GM23248 (cell line): ENCODE measurements at places on chromosomes 4 and X.
A peak's percentile ranks its signal among the peaks of the same experiment; 100 is the strongest.

DNA sequence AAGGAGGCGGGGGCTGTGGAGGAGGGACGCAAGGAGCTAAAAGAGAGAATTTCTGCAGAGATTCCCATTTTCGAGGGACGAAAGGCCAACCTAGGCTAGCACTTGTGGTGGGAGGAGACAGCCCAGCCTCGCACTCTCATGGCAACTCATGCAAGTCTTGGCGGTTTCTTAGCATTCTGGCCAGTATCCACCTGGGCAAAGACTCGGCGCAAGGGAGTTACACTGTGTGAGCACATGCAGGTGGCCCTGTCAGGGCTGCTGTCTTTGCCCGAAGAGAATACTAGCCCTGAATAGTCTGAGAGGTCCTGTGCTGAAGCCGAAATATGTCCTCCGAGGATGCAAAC lies 15.5 kb downstream of the MCF2 start:
- no peaks in the 10 kb centered on the region for H3K36me3 ChIP-seq
- 0 out of 2 replicates have a peak, but pooled peaks cover 3% of the 10 kb centered on the region for H3K4me1 ChIP-seq
- H3K27ac ChIP-seq = no peak overlapping the region

GRCh38 chr4:21454831-21455230 lies 493.7 kb downstream of the KCNIP4 start:
- 0 out of 2 replicates have a peak, but pooled peaks cover 4% of the 10 kb centered on the region for H3K4me1 ChIP-seq
- peaks cover 10% of the 10 kb centered on the region; the same call in 1 of the 2 replicates for H3K27me3 ChIP-seq
- no peak overlapping the region for H3K4me3 ChIP-seq
- DNase-seq = no peak
- no peaks in the 10 kb centered on the region for H3K36me3 ChIP-seq

DNA sequence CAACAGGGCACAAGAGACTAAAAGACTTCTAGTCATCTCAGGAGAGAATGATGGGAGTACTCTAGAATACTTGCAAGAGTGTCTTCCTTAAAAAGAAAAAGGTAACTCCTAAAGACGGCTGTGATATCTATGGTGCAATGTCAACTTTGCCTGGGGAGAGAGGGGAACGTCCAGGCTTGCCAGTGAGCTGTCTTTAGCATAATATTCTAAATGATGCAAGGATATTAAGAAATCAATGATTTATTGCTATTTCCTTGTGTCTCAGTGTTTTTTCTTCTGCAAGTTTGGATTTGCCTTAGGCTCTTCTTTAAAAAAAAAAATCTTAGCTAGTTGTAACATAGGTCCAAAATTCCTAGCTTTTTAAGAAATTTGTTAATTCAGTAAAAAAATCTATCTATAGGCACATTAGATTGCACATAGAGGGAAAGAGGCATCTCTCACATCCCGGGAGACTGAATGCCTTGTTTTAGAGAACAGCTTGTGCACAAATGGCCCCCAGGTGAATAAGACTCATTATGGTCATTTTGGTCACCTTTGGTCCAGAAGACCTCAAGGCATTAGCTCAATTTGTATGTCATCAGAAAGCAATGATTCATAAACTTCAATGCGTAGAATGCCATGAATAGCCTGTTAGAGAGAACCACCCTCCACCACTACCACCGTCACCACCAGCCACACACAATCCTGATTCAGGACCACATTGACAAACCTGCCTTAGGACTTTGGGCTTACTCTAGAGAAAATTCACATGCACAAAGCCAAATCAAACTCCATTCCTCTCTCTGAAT lies 104.1 kb downstream of the PALLD start:
- H3K27ac ChIP-seq = no peak overlapping the region
- H3K27me3 ChIP-seq = no peaks in the 10 kb centered on the region
- H3K36me3 ChIP-seq = no peaks in the 10 kb centered on the region

DNA sequence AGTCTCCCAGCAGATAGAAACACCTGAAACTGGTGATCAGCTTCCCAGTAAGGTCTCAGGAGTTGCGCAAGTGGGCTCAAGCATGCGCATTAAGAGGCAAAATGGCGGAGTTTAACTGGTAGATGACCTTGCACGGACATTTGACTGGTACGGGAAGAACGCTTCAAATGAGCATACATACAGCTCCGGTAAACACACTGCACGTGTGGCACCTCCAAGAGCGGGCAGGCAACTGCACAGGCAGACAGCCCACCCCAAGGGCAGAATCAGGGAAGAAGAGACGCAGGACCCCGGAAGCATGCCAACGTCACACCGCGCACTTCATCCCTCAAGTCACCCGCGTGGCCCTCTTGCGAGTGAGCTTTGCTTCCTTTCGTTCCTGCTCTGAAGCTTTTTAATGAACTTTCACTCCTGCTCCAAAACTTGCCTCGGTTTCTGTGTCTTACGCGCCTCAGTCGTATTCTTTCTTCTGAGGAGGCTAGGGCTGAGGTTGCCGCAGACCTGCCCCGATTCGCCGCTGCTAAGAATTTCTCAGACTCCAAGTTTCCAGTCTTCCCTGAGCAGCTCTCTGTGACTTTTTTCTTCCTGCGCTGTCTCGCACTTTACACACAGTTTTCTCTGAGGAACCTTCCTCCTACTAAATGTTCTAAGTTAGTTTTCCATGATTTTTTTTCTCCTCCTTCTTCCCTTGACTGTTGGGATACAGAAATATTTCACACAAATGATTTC lies 180.7 kb upstream of the ZFP42 start:
- H3K27me3 ChIP-seq = no peaks in the 10 kb centered on the region
- no peak overlapping the region for H3K4me3 ChIP-seq
- no peaks in the 10 kb centered on the region for H3K36me3 ChIP-seq
- peak; percentile 2 for DNase-seq
- no peak overlapping the region for H3K27ac ChIP-seq

GRCh38 chrX:38375891-38376290 lies 23.5 kb downstream of the OTC start:
- DNase-seq = peak; percentile 16
- no peaks in the 10 kb centered on the region for H3K36me3 ChIP-seq
- no peaks in the 10 kb centered on the region for H3K27me3 ChIP-seq
- no peak overlapping the region for H3K4me3 ChIP-seq
- H3K4me1 ChIP-seq = no peaks in the 10 kb centered on the region

DNA sequence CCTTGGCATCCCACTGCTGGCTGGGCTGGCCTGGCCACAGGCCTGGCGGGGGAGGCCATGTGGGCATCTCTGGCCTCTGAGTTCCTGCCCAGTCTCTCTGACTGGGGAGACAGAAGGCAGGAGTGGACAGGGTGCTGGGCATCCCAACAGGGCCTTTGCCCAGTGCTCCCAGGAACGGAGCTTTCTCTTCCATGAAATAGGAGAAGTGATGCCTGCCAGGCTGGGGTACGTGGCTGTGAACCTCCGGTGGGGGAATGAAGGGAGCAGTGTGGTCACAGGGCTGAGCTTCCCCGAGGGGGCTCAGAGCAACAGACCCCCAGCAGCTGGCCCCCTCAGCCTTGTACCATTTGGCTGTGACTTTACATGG lies 40.4 kb upstream of the HMX1 start:
- H3K4me3 ChIP-seq = no peak overlapping the region
- no peaks in the 10 kb centered on the region for H3K36me3 ChIP-seq
- peak overlapping the region; percentile 33; the same call in 1 of the 2 replicates for H3K27ac ChIP-seq
- no peak for DNase-seq

- no peak overlapping the region for H3K4me3 ChIP-seq
- H3K4me1 ChIP-seq = no peaks in the 10 kb centered on the region
- DNase-seq = no peak
Measured at GRCh38 chr4:135269125-135269890, 1067.7 kb upstream of the PABPC4L start.
